Iris pigment epithelial cell (primary cell): ENCODE measurements at places on chromosomes 5 and 9.

GRCh38 chr5:6449465-6450158 lies 953 bp downstream of the UBE2QL1 start:
- no peak for DNase-seq

GRCh38 chr9:81305561-81306182 lies 383.7 kb downstream of the TLE1 start:
- peak; percentile 10 for DNase-seq

- DNase-seq: peak; percentile 25
These were observed 4.9 kb downstream of the SUSD1 start for GRCh38 chr9:112170235-112170634.

- no peak for DNase-seq
These were observed 7.1 kb upstream of the FAF2 start for GRCh38 chr5:176440927-176441706.

- DNase-seq: no peak
These were observed 25.2 kb downstream of the GFI1B start for GRCh38 chr9:133003671-133004090.

- no peak for DNase-seq
These were observed 66.9 kb upstream of the PLPP1 start for GRCh38 chr5:55601628-55602027.

DNA sequence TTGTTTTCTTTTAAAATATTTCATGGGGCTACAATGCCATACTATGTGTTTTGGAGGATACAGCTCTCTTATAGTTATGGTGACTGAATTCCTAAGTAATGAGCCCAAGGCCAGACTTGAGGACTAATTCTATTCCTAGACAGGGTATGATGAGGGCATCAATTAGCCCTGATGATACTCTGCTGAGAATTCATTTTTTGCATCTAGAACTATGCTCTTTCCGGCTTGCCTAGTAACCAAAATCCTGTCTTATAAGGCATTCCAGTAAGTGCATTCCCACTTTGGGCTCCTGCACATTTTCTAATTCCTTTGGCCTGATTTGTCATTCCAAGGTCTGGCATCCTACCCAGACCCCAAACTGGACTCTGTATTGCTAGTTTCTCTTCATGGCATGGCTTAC lies 62.4 kb downstream of the MAT2B start:
- DNase-seq: no peak

DNA sequence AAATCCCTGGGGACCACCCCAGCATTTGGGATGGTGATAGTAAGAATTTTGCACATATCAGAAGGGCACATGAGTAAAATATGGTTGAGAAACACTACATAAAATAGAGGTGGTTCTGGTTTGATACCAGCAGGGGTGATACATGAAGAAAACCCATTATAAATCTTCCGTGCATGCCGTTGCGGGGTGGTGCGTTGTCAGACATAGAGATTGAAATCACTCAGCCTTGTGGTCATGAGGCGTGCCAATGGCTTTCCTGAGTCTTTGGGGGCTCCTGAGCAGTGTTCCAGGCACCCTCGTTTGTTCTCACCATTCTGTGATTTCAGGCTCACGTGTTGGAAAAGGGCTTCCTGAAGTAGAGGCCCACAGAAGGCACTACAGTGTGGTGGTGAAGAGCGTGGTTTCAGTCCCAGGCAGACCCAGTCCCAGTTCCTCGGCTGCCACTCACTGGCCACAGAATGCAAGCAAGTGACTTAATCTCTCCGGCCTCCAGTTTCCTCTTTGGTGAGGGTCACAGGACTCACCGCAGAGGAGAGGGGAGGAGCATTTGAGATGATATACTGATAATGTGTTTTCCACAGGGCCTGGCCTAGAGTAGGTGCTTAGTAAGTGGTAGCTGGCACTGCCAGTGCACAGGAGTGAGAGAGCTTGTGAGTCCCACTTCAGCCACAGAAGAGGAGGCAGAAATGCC lies 20.5 kb upstream of the GLRX start:
- peak; percentile 95 for DNase-seq

GRCh38 chr9:132356324-132356924 lies 1.6 kb upstream of the SETX start:
- no peak for DNase-seq

DNA sequence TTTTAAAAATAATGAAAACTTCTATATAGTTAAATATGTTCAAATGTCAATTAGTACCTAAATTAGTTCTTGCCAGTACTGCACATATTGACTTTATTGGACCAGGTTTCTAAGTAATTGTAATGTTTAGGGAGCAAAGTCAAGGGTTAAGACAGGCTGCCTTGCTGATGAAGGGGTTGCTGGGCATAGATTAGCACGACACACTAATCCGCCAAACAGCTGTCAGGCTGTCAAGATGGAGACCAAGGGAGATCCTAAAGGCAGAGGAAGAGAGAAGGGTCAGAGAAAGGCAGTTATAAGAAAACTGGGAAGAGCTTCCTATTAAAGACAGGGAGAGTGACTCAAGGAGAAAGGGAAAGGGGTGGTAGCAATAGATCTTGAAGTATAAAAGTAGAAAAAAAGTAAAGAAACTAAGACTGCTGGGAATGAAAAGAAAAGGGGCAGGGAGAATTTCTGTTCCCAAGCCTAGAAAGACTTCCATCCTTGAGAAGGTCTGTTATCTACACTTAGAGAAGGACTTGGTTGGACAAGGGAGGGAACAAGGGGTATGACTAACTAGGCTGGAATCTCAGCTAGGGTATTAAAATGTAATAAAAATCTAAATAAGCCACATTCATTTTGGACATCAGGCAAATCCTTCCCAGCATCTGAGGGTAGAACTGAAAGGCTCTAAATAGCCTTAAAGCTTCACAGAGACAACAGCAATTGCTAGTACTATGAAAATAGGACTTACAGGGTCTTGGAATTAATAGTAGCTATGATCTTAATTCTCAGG lies 188.7 kb downstream of the FBXL17 start:
- DNase-seq: peak; percentile 65

DNA sequence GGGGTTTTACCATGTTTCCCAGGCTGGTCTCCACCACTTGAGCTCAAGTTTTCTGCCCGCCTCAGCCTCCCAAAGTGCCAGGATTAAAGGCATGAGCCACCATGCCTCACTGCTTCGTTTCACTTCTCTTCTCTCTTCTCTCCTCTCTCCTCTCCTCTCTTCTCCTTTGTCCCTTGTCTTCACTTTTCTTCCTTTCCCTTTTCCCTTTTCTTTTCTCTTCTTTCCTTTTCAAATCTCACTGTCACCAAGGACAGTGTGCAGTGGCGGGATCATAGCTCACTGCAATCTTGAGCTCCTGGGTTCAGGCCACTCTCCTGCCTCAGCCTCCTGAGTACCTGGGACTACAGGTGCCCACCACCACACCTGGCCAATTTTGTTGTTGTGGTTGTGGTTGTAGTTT lies 49.5 kb downstream of the SLF1 start:
- no peak for DNase-seq

- DNase-seq: peak; percentile 24
These were observed 896 bp downstream of the RIGI start for GRCh38 chr9:32524892-32525708.

- no peak for DNase-seq
These were observed 79.5 kb downstream of the GLIS3 start for GRCh38 chr9:4220346-4220745.

DNA sequence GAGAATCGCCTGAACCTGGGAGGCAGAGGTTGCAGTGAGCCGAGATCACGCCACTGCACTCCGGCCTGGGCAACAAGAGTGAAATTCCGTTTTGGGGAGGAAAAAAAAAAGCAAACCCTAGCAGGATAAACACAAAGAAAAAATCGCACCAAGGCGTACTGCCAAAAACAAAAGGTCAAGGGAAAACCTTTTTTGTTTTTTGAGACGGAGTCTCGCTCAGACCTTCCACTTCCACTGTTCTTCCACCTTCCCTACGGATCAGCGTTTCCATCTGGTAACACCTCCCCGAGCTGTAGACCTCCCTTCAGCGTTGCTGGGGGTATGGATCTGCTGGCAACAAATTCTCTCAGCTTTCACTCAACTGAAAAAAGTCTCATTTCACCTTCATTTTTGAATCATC lies 20.1 kb upstream of the FCN2 start:
- no peak for DNase-seq

DNA sequence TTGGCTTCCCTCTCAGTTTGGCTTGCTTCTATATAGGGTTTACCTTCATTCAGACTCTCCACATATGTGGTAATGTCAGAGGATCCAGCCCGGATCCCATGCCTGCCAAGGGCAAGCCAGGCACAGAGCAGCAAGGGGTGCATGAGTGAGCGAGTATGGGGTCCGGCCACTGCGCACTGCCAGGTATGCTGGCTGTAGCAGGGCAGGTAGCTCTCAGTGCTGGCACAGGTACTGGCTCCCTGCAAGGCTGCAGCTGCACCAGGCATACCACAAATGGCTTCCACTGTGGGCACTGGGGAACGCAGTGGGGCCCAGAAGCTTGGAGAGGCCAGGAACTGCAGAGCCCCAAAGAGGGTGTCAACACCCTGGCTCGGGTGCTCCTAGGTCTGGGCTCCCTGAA lies 86.2 kb downstream of the GIN1 start:
- no peak for DNase-seq

DNA sequence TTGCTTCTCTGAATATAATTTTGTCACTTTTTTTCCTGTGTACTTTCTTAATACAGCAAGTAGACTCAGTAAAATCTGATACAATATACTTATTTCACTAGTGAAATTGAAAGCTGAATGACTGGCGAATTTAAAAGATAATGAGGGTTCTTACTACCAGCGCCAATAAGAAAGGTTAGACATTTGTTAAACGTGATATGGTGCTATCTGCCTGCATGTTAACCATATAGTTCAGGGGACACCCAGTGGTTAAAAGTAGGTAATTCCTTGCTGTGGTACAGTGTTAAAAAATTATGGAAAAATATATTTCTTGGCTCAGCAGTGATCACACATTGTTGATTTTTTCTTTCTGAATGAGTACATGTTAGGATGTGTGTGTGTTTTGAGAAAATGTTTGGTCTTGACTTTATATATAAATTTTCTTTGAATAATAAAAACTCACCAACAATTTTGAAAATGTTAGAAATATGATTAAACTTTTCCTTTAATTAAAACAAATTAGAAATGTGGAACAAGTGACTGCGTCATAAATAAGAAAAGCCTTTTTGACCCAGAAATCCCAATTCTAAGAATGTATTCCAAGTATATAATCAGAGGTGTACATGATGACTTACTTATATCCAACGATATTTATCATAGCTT lies 25.8 kb downstream of the CAST start:
- peak; percentile 77 for DNase-seq

- DNase-seq: no peak
These were observed 12.2 kb downstream of the TAS2R1 start for GRCh38 chr5:9617739-9618504.

DNA sequence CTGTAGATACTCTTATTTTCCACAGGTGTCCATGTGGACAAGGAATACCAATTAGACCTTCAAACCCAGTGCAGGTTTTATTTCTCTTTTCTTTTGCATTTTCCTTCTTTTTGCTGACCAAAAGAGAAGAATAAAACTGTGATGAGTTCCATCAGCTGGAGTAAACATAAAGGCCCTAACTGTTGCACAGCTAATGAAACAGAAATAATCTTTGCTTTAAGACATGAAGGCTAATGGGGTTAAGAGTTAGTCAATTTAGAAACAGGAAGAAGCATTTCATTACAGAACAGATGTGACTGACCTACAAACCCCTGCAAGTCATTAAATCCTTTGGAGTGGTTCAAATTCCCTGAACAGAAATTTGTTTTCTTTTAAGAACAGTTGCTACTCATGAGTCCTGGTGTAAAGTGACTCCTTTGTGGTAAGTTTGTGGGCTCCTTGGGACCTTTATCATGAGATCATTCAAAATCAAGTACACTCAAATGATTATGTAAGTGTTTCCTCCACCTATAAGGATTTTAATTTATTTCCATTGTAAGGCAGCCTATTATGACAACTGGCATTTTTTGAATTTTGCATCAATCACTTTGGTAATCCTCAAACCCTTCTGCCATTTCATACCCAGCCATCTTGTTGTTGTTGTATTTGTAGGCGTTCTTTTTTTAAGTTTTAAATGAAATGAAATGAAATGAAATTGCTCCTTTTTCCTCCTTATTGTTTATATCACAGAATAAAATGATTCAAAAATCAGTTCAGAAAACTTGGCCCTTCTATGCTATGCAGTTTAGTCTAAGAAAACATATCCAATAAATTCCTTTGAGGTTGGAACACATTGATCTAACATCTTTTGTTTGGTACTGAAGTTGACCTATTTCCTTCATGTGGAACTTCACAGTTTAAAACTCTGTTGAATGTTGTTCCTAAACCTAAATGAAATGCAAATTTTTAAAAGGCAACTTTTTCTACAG lies 1.3 kb downstream of the MINAR2 start:
- DNase-seq: no peak

DNA sequence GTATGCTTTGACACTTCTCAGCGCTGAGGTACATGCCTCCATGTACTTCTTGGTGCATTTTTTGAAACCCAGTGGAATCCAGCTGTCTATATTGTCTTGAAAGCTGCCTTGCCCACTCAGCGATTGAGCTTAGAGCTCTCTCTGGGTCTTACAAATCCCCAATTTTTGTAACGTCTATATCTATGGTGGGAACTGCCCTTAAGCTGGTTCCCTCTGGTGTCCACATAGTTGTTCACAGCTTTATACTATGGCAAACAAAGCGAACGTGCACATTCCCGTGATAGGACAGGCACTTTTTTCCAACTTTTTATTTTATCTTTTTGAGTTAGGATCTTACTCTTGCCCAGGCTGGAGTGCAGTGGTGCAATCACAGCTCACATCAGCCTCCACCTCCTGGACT lies 20.9 kb downstream of the CDHR2 start:
- DNase-seq: peak; percentile 8

DNA sequence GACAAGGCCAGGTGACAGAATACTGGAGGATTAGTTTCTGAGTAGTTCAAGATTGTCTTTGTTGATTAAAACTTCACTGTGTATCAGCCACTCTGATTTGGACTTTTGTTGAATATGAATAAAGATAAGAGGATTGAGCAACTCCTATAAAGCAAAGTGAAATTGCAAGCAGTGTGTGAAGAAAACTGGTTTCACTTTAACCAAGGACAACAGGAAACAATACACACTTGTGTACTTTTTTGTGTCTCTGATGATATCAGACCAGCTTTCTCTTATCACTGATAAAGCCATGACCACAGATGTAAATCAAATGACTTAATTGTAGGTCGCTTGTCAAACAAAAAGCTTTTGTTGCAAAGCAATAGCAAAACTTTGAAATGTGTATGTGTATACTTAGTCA lies 268.6 kb downstream of the FER start:
- DNase-seq: peak; percentile 69

- peak; percentile 25 for DNase-seq
These were observed 110.8 kb downstream of the LHX2 start for GRCh38 chr9:124122321-124122720.

DNA sequence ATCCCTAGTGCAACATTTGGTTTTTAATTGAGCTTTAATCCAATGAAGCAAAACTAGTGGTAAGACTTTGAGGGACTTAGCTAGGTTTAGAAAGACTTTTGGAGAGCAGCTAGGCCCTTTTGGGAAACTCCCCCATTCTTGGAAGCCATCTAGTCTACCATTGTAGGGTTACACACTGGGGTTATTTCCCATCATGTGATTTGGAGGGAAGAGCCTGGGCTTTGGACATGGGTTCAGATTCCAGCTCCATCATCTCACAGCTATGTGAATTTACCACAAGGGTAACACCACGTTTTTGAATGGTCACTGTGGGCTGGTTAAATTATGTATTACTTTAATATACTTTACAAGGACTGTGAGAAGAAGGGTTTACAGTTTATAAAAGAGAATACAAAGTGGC lies 18.3 kb upstream of the TNFSF15 start:
- peak; percentile 84 for DNase-seq
